ENCODE measurements at places on chromosomes 4 and X.
A peak's percentile ranks its signal among the peaks of the same experiment; 100 is the strongest.

DNA sequence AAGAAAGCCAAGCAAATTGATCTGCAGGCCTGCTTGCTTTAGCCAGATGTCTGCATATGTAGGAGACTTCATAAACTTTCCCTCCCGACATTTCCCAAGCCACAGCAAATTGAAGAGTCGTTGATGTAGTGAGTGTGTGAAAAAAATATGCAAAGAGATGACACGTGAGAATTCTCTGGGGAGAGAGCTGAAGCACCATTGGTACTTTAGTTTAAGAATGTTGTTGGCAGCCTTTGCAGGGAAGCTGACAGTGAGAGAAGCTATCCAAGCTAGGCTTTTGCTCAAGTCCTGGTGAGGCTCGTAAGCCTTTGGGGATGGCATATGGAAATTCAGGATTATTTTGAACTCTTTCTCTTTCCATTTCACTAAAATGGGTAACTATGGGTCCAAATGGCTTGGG lies 87.5 kb downstream of the GLRA2 start:
- peak; percentile 67 for DNase-seq

DNA sequence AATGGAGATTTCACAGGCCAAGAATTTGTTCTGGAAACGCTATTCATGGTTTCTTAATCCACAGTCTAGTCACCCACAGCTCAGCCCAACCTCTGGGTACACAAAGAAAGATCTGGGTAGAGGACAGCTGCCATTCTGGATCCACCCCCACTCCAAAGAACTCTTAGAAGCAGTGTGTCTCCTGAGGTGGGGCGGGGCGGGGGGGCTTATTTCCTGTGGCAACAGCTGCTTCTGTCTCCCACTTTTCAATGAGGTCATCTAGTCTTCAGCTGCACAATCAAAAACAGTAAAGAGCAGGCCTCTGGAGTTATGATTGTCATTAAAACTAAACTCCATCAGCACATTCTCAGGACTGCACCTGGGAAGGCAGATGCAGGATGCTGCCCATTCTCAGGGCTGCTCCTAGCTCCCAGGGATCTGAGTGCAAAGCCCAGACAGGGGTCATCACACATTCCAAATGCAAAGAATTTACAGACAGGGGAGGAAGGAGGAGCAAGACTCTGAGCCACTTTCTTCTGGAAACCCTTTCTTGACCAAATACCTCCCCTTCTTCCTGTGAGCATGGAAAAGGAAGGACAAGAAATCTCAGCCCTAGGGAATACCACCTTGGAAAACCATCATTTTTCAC lies 207.3 kb downstream of the HS6ST2 start:
- DNase-seq, result no peak

DNA sequence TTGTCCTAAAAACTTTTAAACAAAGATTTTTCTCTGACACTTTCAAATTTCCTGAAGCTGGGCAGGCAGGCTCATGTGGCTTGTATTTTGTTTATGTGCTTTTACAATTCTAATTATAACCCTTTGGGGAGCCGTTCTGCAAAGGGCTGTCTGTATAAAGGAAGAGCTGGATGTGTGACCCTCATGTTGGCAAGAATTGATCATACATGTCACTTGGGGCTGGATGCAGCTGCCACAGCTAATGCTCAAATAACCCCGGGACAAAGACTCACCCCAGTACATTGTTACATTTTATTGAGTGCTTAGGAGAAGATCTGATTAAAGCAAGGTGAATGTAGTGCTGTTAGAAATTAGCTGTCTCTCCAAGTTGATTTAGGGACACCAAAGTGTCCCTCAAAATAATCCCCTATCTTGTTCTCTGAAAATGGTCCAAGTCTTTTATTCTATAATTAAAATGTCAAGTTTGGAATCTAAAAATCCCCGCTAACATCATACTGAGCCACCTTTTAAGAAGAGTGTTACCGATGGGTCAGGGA lies 13.0 kb upstream of the DAPP1 start:
- DNase-seq, result no peak

- DNase-seq, result no peak
These were observed 32.5 kb upstream of the PAQR3 start for GRCh38 chr4:78971776-78972175.

- DNase-seq, result no peak
These were observed 193.4 kb downstream of the GRID2 start for GRCh38 chr4:92497141-92497540.

- DNase-seq, result peak; percentile 37
These were observed 262.2 kb downstream of the SPOCK3 start for GRCh38 chr4:166972071-166972470.

DNA sequence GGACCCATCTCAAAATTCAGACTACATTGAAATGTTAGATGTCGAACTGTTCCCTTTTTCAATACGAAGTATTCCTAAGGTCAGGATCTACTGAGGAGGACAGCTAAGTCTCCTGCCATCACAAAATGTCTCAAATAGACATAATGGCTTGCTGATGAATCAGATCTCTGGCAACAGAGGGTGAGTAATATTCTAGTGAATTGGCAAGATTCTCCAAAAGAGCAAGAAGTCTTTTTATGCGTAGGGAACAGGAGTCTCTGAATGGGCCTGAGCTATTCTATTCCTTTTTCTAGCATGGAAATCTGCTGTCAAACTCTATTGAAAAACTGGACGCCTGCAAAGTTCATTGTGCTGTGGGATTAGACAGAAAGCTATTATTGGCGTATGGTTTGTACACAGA lies 145.4 kb downstream of the FNIP2 start:
- peak; percentile 89 for DNase-seq

GRCh38 chr4:138553001-138553845 lies 311.1 kb upstream of the SLC7A11 start:
- DNase-seq, result no peak

- no peak for DNase-seq
These were observed 636.3 kb upstream of the HTR2C start for GRCh38 chrX:113947548-113947947.

DNA sequence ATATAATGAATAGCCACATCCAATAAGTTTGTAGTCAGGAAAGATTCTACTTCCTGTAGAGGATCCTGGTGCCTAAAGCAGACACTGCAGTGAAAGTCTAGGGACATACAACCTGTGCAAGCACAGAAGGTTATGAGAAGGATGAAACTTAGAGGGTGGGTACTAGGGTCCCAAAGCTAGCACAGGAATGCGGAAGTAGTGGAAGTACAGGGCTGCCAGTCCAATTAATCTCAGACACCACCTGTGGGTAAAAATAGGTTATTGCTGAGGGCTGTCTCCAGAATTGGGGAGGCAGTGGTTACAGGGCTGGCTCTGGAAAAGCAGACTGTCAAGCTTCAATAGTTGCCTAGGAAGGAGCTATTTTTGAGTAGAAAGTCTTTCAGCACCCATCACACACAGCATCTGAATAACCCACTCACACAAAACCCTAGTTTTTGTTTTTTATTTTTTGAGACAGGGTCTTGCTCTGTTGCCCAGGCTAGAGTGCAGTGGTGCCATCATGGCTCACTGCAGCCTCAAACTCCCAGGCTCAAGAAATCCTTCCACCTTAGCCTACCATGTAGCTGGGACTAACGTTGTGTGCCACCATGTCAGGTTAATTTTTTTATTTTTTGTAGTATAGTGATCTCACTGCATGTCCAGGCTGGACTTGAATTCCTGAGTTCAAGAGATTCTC lies 50.8 kb upstream of the ELF2 start:
- DNase-seq, result no peak

- peak; percentile 50 for DNase-seq
These were observed 83.9 kb upstream of the SPANXB1 start for GRCh38 chrX:140918398-140919038.

DNA sequence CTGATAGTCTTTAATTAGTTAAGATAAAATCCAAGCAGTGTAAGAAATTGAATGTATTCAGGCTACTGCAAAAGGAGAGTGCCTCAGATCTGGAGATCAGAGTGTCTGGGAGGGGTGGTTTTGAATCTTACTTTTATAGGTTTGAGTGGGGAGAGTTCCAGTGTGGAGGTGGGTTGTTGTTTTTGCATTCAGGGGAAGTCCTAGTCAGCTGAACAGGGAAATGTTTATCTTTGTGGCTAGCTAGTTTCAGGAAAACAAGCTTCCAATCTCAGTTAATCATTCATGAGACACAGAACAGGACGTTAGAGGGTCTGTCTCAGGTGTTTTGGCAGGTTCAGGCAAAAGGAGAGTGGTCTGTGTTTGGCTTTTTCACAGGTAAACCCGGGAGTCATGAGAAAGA lies 26.0 kb downstream of the ZNF81 start:
- DNase-seq, result no peak

DNA sequence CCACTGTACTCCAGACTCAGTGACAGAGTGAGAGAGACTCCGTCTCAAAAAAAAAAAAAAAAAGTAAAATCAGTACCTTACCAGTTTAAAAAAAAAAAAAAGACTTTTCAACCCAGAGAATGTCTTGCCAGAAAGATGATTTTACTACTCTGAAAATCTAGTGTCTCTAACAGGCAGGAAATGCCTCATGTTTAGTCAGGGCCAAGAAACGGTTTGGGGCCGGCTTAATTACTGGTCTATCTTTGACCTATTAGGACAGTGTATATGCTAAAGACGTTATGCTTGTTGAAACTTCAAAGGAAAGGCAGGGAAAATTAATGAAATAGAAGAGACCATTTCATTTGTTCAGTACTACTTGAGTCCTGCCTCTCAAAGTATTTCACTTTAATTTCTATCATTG lies 9.9 kb downstream of the BEND4 start:
- DNase-seq, result no peak

DNA sequence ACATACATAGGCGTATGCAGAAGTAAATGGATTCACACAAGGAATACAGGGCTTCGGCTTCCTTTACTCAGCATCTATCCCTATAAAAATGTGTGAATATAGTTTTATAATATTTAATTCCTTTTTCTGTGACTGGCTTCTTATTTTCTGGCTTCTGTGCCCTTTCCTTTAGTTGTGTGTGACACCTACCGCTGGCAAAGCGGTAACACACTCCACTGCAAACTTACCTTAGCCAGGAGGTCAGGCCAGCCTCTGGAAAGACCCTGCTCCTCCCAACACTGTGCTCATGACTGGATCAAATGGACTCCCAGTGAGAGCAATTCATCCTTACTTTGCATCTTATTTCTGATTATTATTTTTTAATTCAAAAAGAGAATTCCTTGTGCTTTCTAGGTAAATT lies 244.2 kb downstream of the ANK2 start:
- peak; percentile 11 for DNase-seq

Data from fibroblast of skin of right quadriceps (primary cell).